Pulmonary artery endothelial cell (primary cell): ENCODE measurements at places on chromosomes 5 and 9. TPM values are rescaled to one million over a fixed set of nuclear protein-coding genes. Genes with fewer than 3 reads are reported as not detected.

DNA sequence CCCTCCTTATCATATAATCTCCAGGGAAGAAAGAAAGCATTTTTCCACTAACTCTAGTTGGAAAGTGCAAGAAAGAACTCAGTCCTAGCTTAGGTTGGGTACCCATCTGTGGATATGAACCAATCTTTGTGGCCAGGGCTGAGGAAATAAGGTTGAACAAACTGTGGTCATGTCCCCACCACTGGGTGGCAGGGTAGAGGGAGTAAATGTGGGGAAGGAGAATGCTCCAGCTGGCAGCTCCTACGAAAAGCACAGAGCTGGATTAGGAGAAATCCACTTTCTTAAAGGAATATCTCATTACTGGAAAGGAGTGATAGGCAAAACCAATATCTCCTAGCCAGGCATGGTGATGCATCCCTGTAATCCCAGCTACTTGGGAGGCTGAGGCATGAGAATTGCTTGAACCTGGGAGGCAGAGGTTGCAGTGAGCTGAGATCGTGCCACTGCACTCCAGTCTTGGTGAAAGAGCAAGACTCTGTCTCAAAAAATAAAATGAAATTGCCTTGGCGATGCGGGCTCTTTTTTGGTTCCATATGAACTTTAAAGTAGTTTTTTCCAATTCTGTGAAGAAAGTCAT is 175.1 kb downstream of the CCDC192 start:
- DNase-seq: no peak

GRCh38 chr9:98694943-98695342 is 13.8 kb downstream of the GABBR2 start:
- no peak for DNase-seq

DNA sequence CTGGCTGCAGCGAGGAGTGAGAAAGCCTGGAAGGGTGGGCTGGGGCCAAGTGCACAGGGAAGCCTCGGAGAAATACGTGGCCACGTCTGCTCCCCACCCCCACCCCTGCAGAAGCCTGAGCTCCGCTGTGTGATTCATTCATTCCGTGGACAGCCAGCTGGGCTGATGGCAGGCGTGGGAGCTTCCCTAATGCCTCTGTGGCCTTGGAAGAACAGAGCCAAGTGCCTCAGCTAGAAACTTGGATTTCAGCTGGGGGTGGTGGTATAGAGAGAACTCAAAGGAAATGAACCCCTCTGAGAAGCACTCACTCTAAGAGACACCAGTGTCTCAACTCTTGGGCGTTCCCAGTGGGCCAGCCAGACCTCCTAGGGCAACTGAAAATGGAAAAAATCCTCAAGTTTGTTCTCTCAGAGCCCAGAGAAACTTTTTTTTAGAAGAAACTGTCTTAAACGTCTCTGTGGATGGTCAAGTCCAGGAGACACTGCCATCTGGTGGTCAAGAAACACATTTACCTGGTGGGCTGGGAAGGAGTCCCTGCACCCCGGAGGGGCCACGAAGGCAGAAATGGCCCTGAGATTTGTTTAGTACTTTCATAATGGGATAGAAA is 18.0 kb downstream of the ATOX1 start:
- peak; percentile 41 for DNase-seq

DNA sequence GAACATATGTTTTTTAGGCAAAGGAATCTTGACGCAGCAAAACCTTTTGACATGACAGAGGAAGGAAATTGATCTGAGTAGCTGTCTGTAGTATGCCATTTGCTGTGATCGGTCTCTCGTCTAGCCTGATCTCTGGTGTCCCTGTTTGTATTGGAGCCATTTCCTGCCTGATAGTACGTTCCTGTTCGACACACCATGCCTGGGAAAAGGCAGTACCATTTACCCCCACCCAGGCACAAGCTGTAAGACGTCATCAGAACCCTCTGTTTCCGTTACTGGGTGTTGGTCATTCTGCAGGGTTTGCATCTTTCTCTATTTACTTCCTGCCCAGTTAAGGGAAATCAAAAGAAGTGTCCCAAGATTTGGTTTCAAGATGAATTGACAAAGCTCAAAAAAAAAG is 129.7 kb downstream of the CEMIP2 start:
- peak; percentile 30 for DNase-seq

Gene SPATA31C1
- not detected in 2 replicates for total RNA-seq

Gene DPM2
- 11.9 and 12.1 TPM in 2 replicates for total RNA-seq

DNA sequence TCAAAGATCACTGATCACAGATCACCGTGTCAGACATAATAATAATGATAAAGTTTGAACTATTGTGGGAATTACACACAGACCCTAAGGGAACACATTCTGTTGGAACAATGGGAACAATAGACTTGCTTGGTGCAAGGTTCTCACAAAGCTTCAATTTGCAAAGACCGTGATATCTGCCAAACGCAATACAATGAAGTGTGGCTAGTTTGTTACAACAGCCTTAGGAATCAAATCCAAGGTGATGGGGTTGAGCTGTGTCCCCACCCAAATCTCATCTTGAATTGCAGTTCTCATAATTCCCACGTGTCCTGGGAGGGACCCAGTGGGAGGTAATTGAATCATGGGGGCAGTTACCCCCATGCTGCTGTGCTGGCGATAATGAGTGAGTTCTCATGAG is 20.8 kb downstream of the KYAT1 start:
- no peak for DNase-seq
